ENCODE measurements at places on chromosomes 1 and 21.

- H3K27ac ChIP-seq: no peak overlapping the region
- no peak overlapping the region for H3K4me3 ChIP-seq
- H3K27me3 ChIP-seq: peaks cover 22% of the 10 kb centered on the region
- DNase-seq: no peak
- H3K36me3 ChIP-seq: peaks cover 2% of the 10 kb centered on the region
Observed at GRCh38 chr1:115332813-115333608, 5.0 kb downstream of the NGF start.

GRCh38 chr21:15557925-15558324 is 171.9 kb upstream of the USP25 start:
- no peaks in the 10 kb centered on the region for H3K36me3 ChIP-seq
- no peak overlapping the region for H3K27ac ChIP-seq
- no peaks in the 10 kb centered on the region for H3K27me3 ChIP-seq
- peaks cover 14% of the 10 kb centered on the region for H3K4me1 ChIP-seq
- no peak for DNase-seq
- H3K4me3 ChIP-seq: no peak overlapping the region

- H3K27me3 ChIP-seq: no peaks in the 10 kb centered on the region
- DNase-seq: no peak
Observed at GRCh38 chr1:236009191-236009590, 55.7 kb downstream of the NID1 start.

DNA sequence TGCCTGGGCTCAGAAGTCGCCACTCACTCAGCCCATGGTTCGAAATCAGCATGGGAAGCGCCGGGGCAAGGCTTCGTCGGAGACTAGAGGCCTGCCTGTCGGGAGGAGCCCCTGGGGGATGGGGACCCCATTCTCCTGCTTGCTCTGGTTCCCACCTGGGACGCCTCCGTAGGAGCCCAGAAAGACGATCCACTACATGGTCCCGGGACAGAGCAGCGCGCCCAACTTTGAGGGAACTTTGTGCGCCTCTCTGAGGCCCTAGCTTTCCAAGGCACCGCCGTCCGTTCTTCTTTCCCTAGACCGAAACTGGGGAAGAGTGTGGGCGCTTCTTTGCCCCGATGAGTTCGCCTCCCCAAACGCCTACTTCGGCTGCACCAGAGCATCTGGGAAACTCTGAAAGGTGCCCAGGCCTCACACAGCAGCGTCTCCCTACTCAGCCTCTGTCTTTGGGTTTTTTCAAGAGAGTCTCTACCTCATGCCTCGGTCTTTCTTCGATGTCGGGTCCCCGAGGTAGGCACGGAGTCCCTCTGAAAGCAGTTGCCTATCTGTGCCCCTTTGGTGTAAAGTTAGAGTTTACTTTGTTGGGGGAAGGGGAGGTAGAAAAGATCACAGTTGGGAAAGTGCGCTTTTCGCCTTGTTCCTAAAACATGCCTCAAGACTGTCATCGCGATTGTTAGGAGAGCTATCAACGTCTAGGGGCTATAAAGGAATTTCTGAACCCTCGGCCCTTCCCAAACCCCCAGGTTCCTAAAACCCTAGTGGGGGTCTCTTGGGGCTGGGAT is 14.0 kb downstream of the NR5A2 start:
- peak overlapping the region; percentile 51 for H3K27ac ChIP-seq
- H3K27me3 ChIP-seq: peaks cover 68% of the 10 kb centered on the region
- DNase-seq: no peak
- peak overlapping the region; percentile 82 for H3K4me3 ChIP-seq
- no peaks in the 10 kb centered on the region for H3K36me3 ChIP-seq

All from stimulated activated naive B cell treated with anti-CD40 and anti-IgM and Interleukin-4, amounts not matched to agents 10 μg/mL and 1 μg/mL and 100 μg/mL, for 72 hours (primary cell).